Right atrium auricular region (tissue), 2 donors: ENCODE measurements at places on chromosomes 2 and 18. TPM values are rescaled to one million over a fixed set of nuclear protein-coding genes. Genes with fewer than 3 reads are reported as not detected.

FBXO41 gene
- 1.7 TPM for total RNA-seq

DNA sequence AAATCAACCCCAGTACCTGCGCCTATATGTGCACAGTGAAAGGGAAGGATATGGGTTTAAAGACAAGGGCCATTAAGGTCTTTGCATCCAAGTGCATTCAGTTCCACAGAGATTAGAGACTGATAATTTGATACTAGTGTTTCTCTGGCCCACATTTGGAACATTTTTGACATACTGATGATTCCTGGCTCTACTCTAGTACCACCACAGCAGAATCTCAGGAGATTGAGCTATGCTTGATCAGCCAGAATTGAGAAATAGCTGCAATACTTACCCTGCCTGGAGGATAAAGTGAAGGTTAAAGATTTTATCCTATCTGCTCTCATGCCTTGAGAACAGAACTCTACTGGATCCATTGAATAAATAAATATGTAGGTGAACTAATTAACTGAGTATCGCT lies 1267.8 kb downstream of the SUCLG1 start:
- no peak for DNase-seq

DNA sequence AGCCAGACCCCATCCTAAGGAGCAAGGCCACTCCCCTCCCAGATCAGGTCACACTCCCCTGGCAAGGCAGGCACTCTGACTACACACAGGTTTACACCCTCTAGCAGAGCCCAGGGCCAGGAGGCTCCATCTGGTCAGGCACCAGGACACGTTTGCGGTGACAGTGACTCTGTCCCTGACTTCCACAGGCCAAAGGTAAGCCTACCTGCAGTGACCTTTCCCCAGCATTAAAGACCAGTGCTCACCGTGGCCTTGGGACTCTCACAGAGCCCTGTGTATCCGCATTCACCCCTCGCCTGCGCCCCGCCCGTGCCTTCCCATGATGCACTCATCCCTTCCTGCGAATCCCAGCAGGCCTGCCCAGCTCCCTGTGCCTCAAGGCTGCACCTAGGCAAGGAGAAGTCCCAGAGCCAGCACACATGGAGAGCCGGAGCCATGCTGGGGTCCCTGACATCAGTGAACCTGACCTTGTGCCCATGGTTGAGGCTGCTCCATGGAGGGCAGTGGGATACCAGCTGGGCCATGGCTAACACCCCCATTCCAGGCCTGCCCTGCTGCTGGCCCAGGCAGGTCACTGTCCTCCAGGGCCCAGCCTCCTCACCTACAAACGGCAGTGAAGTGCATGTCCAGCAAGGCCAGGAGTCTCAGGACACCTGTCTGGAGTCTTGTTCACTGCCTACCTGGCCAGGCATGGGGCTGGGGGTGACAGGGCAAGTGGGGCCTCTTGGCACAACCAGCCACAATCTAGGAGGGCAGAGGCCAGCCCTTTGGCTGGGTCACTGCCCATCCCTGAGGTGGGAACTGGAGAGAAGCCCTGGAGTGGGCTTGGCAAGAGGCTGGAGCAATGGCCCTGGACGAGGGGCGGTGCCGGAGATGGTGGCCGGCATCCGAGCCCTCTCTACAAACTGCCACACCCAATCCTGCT lies 3.0 kb downstream of the NEURL3 start:
- DNase-seq: peak; percentile 38

DNA sequence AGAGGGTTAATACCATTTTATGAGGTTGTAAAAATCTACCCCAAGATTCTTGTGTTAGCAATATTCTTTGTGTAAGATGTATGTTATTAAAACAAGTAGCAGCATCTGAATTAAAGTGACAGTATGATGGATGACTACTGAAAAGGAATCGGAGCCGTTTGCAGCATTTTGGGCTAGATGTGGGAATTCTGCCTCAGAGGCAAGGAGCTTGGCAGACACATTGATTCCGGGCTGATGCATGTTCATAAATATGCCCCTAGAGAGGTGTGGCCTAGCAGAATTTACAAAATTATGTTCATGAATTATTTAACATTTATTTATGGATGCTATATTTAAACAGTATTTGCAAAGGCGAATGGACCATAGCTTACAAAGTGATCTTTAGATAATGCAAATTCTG lies 389.0 kb upstream of the ETAA1 start:
- DNase-seq: no peak

GRCh38 chr2:196925768-196926561 lies 542 bp downstream of the PGAP1 start:
- no peak for DNase-seq
